Mucosa of descending colon (tissue), 3 donors: ENCODE measurements at places on chromosomes 3 and 15. TPM values are rescaled to one million over a fixed set of nuclear protein-coding genes. Genes with fewer than 3 reads are reported as not detected.

ETV5 gene
- total RNA-seq: 3.3 TPM

C3orf22 gene
- not detected for total RNA-seq

- no peak for DNase-seq
Observed at GRCh38 chr3:175948041-175948440, 1088.9 kb downstream of the NAALADL2 start.

DNA sequence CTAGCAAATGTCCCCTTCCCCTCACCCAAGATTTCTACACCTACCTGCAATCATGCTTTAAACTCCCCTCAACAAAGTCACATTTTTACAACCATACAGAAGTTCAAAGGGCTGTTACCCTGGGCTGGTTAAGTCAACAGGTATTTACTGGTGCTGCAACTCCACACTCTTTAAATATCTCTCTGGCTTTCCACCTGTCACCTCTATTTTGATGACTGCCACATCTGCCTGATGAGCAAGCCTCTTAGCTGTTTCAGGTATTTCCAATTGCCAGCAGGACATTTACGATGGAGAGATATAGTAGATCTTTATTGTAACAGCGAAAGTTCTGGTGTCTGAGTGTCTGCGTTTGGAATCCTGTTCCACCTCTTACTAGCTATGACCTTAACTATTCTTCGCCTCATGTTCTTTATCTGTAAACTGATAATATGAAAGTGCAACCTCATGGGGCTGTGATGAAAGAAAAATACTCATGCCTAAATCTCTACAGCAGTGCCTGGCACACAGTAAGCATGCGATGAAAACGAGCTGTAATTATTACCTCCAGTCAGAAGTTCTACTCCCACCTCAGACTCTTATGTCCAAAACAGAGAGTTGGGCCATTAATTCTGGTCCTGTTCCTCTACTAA is 44.2 kb upstream of the TPM1 start:
- DNase-seq: peak; percentile 38
